ENCODE measurements at places on chromosomes 1 and 21. TPM values are rescaled to one million over a fixed set of nuclear protein-coding genes. Genes with fewer than 3 reads are reported as not detected.

Gene SMIM1
- total RNA-seq: 20.2 TPM

- peak; percentile 52 for DNase-seq
Observed at GRCh38 chr1:23567996-23568607, 8.8 kb upstream of the ID3 start.

- no peak for DNase-seq
Observed at GRCh38 chr1:37035796-37036666, 1.7 kb upstream of the GRIK3 start.

GRCh38 chr1:18278946-18279345 lies 171.3 kb downstream of the IGSF21 start:
- DNase-seq: no peak

Gene PLA2G2A
- total RNA-seq: 44.4 TPM

Gene AMY2A
- total RNA-seq: not detected

Gene IL10
- total RNA-seq: 1.9 TPM

- DNase-seq: no peak
Observed at GRCh38 chr1:28720376-28720775, 16.4 kb upstream of the YTHDF2 start.

Gene AHDC1
- total RNA-seq: 25.5 TPM

DNA sequence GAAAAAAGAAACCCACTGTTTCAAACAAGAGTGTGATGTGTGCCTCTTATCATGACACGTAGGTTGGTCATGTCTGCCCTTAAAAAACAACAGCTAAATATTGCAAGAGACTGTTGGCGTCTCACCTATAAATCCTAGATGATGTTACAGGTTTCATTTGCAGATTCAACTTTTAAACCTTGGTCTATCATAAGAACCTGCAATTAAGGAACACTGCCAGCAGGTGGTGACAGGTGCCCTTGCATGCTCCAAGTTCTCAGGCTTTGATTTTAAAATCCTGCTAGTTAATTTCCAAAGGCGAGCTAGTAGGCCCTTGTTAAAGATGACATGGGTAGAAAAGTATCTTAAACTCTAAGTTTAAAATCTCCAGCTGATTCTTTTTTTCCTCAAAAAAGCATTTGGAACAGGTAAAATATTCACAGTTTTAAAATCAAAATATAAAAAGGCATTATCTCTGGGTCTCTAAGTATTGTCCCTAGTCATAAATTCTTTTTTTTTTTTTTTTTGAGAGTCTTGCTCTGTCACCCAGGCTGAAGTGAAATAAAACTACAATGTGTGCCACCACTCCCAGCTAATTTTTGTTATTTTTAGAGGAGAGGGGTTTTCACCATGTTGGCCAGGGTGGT lies 39.1 kb downstream of the CLSTN1 start:
- peak; percentile 72 for DNase-seq

GRCh38 chr21:37896788-37897187 lies 19.5 kb downstream of the KCNJ6 start:
- no peak for DNase-seq

GRCh38 chr1:211326528-211327345 lies at the start of gene TRAF5:
Gene TRAF5 (plus strand): TSS chr1:211326833. CDS start chr1:211353240, 26,407 bp downstream.
- DNase-seq: peak; percentile 35

DNA sequence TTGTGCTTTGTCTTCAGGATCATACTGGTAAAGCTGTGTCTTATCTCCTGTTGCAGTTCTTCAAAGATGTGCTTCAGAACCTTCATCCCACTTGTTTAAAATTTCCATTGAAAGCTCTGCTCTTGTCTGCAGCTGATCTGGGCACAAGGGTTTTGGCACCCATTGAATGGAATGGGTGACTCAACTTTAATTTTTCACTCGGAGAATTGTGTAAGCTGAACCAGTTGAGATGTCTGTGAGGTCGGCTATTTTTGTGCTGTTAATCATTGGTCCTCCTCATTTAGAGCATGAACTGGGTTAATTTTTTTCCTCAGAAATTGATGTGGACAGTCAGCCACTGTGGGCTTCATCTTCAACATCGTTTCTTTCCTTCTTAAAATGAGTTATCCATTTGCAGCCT lies 252.1 kb downstream of the TM2D1 start:
- DNase-seq: no peak

- no peak for DNase-seq
Observed at GRCh38 chr1:241317676-241318075, 39.3 kb downstream of the RGS7 start.

Gene NUP133
- total RNA-seq: 36.1 TPM

DNA sequence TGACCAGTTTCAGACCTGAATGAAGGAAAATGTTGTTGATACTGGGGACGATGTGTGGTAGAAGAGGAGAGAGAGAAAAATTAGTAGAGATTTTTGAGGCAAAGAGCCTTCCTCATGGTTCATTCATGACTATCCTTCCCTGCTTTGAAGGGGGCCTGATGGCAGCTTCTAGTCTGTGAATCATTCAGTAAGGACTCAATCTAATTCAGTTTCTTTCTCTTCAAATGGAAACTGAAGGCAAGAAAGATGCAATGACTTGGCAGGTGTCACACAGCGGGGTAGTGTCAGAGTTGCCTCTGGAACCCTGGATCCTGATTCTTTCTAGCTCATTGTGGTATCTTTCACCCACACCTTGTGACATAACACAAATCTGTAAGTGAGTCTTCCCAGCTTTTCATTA lies 14.9 kb upstream of the CD5L start:
- no peak for DNase-seq

GRCh38 chr1:93542398-93542797 lies 94.5 kb downstream of the FNBP1L start:
- DNase-seq: no peak

GRCh38 chr1:186897008-186897407 lies 68.3 kb downstream of the PLA2G4A start:
- DNase-seq: no peak
